ENCODE measurements at places on chromosomes 7 and 10.

GRCh38 chr10:132708441-132708840 is 77.5 kb downstream of the NKX6-2 start:
- DNase-seq: no peak

DNA sequence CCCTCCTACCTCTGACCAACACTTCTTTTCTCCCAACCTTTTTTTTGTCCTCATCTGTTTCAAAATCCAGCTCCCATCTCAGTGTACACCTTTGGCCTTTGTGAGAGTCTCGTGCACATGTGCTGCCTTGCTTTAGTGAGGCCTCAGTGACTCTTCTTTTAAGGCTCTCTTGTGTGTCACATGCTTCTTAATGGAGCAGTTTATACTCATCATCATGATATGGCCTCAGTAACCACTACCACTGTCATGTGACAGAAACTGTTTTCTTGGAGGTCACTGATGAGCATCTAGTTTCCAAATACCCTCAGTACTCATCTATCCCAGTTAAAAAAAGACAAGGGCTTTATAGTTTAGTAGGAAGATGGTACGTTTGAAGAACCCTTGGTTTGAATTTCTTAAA is 8.1 kb upstream of the ARHGAP22 start:
- no peak for DNase-seq

- DNase-seq: no peak
These were observed 33.9 kb downstream of the FAM107B start for GRCh38 chr10:14740684-14741247.

- no peak for DNase-seq
These were observed 134.8 kb upstream of the KIF5B start for GRCh38 chr10:32190890-32191491.

DNA sequence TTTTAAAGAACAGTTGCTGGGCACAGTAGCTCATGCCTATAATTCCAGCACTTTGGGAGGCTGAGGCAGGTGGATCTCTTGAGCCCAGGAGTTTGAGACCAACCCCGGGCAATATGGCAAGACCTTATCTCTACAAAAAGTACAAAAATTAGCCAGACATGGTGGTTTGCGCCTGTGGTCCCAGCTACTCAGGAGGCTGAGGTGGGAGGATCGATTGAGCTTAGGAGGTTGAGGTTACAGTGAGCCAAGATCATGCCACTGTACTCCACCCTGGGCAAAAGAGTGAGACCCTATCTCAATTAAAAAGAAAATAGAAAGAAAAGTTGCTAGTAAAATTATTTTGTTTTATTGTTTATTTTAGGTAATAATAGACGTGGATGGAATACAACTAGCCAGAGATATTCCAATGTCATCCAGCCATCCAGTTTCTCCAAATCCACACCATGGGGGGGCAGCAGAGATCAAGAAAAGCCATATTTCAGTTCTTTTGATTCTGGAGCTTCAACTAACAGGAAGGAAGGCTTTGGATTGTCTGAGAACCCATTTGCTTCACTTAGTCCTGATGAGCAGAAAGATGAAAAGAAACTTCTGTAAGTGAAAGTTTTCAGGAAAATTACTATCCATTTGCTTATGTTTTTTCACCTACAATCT is 3.0 kb downstream of the NUP42 start:
- no peak for DNase-seq

- no peak for DNase-seq
These were observed 93.8 kb downstream of the PARD3 start for GRCh38 chr10:34721208-34721840.

DNA sequence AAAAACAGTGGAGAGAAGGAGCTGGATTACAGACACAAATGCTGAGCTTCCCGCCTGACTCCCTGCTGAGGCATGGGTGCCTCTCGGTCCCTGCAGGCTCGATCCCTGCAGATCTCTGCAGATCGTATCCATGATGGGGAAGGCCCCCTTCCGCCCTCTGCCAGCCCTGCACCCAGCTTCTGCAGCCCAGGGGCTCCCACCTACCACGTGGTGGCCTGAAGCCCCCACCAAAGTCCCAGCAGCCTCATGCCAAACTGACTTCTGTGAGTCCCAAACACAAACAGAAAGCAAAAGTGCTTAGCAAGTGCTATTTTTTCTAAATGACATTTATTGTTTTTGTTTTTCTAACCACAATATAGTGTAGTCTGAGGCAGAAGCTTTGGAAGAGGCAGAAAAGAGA is 127.1 kb upstream of the CHST15 start:
- no peak for DNase-seq

DNA sequence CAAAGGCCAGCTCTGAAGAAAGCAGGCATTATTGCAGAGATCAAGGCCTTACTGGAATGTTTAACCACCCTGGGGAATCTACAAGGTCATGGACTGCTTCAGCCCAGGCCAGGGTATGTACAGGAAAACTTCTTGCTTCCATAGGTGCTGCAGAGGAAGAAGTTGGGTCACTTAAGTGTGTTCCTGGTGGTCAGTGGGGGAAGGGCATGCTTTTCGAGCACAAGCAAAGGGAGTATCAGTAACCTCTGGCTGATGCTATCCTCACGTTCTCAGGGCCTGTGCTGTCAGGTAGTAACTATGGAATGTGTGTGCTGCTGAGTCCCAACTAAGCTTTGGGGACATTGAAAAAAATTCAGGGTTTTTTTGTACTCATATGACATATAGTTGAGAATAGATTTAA is 234.0 kb upstream of the SP4 start:
- no peak for DNase-seq

All from cortex of kidney (tissue), 1 donor.